ENCODE measurements at places on chromosomes 3 and 15.

GRCh38 chr15:80996247-80996646 is 4.5 kb upstream of the TLNRD1 start:
- DNase-seq = no peak

GRCh38 chr3:126959921-126960603 is 22.9 kb upstream of the PLXNA1 start:
- no peak for DNase-seq

- no peak for DNase-seq
Measured at GRCh38 chr3:129286081-129286480, 7.4 kb downstream of the HMCES start.

- DNase-seq = no peak
Measured at GRCh38 chr3:46318207-46318927, 35.5 kb upstream of the CCR2 start.

DNA sequence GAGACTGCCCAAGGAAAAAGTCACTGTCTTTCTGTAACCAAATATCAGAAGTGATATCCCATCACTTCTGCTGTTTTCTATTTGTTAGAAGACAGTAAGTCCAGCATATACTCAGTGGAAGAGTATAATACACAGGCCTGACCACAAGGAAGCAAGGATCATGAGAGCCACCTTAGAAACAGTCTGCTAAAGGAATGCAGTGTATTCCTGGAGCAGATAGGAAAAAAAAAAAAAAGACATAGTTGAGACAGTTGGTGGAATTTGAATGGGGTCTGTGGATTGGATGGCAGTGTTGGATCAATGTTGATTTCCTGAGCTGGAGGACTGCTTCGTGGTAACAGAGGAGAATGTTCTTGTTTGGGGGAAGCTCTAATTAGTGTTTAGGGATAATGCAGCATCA is 26.5 kb upstream of the FBXL2 start:
- no peak for DNase-seq

- DNase-seq = no peak
Measured at GRCh38 chr15:60218256-60218655, 179.5 kb downstream of the ANXA2 start.

DNA sequence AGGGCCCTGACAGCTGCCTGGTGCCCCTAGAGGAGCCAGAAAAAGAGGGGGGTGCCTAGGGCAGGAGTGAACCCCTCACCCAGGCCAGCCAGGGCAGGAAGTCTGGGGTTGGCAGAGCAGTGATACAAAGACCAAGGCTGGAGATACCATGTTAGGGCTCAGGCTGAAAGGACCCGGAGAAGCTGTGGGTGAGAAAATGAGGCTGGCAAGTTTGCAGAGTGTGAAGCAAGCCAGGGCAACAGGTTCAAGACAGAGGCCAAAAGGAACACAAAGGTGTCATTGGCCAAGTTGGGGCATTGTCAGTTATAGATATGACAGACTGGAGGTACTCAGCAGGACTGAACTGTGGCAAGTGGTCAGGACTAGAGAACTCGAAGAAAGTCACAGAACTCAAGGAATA is 40.6 kb upstream of the IREB2 start:
- DNase-seq = no peak

Measured in ureter (tissue), 1 donor.